ENCODE measurements at places on chromosomes 7 and 10. TPM values are rescaled to one million over a fixed set of nuclear protein-coding genes. Genes with fewer than 3 reads are reported as not detected.

The IKZF1 gene
- not detected for total RNA-seq

The MYH16 gene
- not detected for total RNA-seq

The OR2F1 gene
- not detected for total RNA-seq

The HOXA6 gene
- total RNA-seq = not detected

The SPDYE2B gene
- not detected for total RNA-seq

The RBP3 gene
- not detected for total RNA-seq

All from melanocyte of skin (primary cell).